ENCODE measurements at places on chromosomes 4 and X. TPM values are rescaled to one million over a fixed set of nuclear protein-coding genes. Genes with fewer than 3 reads are reported as not detected.

The MORC4 gene
- total RNA-seq, result 11.9 TPM

The DMD gene
- total RNA-seq, result not detected

The SPANXC gene
- not detected for total RNA-seq

The FAM53A gene
- 1.5 TPM for total RNA-seq

The GRK4 gene
- 3.0 TPM for total RNA-seq

The BEX2 gene
- 31.5 TPM for total RNA-seq

The CXCL3 gene
- not detected for total RNA-seq

The GUCY1B1 gene
- total RNA-seq, result 3.2 TPM

The TCEAL9 gene
- total RNA-seq, result 13.2 TPM

The UGT2A1 gene
- total RNA-seq, result not detected

The FREM3 gene
- not detected for total RNA-seq

The IL2 gene
- total RNA-seq, result not detected

The CLCN4 gene
- total RNA-seq, result 4.3 TPM

The IL15 gene
- not detected for total RNA-seq

The CABS1 gene
- not detected for total RNA-seq

The FDCSP gene
- total RNA-seq, result not detected

The ALB gene
- not detected for total RNA-seq

The FRG1 gene
- 27.3 TPM for total RNA-seq

The FMR1NB gene
- total RNA-seq, result not detected

The BRS3 gene
- not detected for total RNA-seq

The SLC6A14 gene
- total RNA-seq, result not detected

The EXOC1L gene
- not detected for total RNA-seq
